ENCODE measurements at places on chromosomes 6 and 20.
A peak's percentile ranks its signal among the peaks of the same experiment; 100 is the strongest.

DNA sequence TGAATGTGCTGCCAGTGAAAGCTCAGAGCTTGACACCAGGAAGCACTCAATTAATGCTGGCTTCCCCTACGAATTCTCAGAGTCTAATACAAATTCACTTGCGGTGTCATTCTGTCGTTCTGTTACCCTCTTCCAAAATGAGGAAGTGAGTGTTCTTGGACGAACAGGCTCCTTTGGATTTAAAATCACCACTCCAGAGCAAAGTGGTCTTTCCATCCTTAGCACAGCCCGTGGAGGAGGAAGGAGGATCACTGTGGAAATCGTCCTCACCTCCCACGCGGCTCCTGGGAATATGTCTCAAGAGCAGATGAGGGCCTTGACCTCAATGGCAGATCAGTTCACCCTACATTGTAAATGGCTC is 41.7 kb downstream of the RIOK1 start:
- no peak for DNase-seq

DNA sequence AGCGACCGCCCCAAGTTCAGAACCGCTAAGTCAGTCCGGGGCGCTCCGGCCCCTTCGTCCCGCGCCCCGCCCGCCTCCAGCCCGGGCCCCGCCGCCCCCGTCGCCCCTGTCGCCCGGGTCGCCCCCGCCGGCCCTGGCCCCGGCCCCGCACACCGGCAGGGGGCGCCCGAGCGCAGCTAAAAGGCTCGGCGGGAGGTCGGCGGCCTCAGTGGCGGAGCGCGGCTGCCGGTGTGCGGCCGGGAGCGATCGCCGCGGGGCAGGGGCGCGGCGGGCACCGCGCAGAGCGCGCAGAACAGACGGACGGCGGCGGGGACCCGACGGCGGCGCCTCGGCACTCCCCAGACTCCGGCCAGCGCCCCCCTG is at the start of gene FNDC1:
FNDC1 (plus strand) TSS at position 208 of the 363 bp plus-strand sequence. CDS start 197 bp downstream, outside the sequence.
- DNase-seq = peak; percentile 35

DNA sequence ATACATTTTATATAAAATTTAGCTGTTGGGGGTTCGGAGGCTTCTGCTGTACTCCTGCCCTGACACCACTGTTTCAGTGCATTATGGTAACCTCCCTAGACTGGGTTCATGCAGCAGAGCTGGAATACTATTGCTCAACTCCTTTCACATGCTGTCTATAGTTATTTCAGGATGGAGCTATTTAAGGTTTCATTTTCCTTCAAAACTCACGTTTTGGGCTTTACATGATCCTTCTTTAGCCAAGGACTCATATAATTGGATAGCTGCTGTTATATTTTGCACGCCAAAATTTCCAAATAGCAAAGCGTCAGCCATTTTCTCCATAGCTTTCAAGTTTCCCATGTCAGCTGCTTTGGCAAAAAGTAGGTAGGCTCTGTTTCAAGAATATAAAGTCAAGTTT is 76.8 kb downstream of the SEL1L2 start:
- no peak for DNase-seq

GRCh38 chr20:46551522-46552381 is 1.3 kb upstream of the OCSTAMP start:
- no peak for DNase-seq

- DNase-seq = no peak
These were observed 3.9 kb downstream of the NOL4L start for GRCh38 chr20:32580970-32581838.

GRCh38 chr20:33993576-33994221 is at the start of gene RALY:
Gene RALY, plus strand, starts transcription at chr20:33993911. Its CDS starts 78,164 bp downstream, at chr20:34072075.
- DNase-seq = peak; percentile 93

GRCh38 chr20:21323640-21324039 is 20.5 kb downstream of the XRN2 start:
- DNase-seq = no peak

DNA sequence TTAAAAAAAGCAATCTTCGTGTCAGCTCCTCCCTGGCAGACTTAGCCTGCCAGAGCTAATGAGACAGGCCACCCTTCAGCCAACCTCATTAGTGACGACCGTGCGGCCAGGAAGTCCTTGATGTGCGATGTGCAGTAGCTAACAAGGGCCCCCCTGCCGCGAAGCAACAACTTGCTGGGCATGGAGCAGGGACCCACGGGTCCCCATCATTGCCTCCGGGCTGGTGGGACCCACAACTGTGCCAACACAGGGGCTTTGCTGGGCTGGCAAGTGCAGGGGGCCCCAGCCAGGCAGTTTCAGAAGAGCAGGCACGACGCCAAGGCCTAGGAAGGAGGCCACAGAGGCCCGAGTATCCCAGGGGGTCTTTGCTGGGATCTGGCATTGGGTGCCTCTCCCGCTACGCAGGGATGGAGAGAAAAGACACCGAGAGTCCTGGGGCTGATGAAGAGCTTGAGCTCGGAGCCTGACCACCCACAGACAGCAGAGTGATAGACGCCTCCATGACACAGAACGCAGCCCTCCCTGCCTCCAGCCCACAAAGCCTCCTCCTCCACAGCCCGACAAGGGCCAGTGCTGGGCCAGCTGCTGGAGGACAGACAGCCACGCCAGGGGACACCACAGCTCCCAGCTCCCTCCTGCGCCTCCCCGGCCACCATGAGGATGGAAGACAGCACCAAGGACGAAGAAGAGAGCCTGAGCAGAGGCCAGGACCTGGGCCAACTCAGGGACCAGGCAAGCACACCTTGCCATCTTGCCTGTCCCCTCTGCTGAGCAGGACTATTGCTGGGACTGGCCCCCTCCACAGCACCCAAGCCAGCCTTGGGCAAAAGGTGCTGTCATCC is 96.6 kb downstream of the YTHDF1 start:
- no peak for DNase-seq

- no peak for DNase-seq
These were observed 86.1 kb upstream of the EYA2 start for GRCh38 chr20:46808565-46808964.

DNA sequence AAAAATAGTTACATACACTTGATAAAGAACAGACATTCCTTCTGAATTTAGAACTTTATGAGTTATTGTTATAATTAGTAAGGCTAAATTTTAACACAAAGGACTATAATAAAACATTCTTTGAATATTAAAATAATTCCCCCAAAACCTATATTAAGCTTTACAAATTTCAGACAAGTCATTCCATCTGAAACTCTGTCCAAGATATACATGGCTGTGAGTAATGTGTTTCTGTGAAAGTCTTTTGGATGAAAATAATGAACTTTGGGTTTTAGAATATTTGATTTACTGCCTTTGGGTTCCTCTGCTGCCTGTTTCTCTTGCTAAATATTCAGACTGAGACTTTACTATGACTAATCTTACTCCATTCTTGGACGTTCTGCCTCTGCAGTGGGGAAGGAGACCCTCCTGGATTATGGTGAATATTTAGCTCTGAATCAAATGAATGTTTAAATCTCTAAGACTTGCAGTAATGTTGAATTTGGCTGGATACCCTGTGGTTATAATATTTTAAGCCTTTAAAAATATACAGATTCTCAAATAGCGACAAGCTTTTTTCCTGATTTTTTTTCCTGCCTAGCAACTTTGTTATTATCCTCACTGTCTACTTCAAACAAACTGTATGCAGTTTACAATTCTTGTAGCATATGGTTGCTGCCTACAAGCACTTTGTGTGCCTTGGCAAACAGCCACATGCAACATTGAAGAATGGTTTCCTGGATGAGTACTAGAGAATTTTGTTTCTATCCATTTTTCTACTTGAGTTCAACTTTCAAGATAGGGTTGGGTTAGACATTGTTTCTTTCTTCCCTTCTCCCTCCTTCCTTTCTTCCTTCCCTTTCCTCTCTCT is 51.4 kb downstream of the TXLNB start:
- no peak for DNase-seq

- no peak for DNase-seq
These were observed 71.3 kb downstream of the MKKS start for GRCh38 chr20:10362674-10363073.

GRCh38 chr6:137927777-137928218 is 60.7 kb downstream of the TNFAIP3 start:
- peak; percentile 29 for DNase-seq

DNA sequence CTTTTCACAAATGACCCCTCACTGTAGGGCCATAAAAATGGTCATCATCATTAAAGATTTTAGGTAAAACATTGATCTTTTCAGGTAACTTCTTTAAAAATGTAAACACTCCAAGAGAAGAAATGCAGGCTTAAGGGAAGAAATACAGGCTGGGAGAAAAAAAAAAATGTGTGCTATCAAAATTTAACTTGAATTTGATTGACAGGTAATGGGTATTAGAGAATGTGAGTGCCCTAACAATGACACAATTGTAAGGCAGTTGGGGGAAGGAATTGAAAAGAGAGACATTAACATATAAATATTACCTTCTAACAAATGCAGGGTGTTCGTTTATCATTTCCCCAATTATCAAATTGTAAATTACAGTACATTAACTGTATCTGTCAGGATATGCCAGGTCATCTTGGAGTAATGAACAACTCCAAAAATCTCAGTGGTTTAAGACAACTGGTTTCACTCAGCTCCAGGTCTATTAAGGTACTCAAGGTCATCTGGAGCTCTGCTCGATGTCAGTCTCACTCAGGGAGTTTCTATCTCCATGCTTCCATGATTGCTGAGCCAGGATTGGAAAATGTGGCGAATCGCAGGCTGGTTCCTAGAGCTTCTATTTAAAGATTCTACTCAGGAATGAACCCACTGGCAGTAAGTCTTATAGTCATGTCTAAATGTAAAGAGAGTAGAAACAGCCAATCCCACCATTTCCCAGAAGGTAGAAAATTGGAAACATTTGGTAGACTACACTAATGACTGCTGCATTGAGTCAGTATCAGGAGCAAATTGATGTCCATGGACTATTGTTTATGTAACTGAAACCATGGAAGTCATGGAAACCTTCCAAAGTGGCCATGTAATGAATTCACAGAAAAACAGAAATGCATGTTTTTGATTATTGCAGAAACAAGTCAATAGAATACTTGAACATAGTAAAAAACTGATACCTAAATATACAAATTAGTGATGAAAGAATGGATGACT is 55.6 kb downstream of the FRK start:
- DNase-seq = no peak

DNA sequence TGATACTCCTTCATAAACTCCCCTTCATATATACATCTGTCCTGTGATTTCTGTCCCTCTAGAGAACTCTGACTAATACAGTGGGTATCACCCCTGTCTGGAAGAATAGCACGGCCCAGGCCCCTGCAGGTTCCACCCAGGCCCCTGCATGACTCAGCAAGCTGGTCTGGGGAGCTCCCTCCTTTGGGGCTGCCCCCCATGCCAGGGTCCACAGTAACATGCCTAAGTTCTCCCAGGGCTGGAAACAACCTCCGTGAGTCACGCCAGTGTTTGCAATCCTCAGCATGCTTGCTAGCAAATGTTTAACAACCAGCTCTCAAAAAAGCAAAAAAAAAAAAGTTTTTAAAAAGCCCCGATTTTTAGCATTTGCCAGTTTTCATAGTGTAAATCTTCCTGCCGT is 134.3 kb upstream of the CDH4 start:
- no peak for DNase-seq

DNA sequence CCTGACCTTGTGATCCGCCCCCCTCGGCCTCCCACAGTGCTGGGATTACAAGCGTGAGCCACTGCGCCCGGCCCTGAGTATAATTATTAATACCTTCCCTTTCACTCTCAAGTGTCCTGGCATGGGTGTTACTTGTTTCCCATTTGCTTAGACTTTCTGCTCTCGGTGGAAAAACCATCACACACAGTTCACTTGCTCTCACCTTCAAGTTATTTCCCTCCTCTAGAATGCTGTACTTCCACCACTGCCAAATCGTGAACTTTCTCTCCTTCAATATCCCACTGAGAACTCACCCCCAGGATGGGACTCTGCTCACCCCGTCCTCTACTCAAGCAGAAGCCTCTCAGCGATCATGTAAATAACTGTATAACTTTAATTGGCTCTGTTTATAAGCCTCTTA is 4.6 kb upstream of the HIVEP1 start:
- DNase-seq = no peak

- DNase-seq = no peak
These were observed 9.7 kb upstream of the QKI start for GRCh38 chr6:163404825-163405265.

- no peak for DNase-seq
These were observed 18.4 kb upstream of the IFNGR1 start for GRCh38 chr6:137237413-137238170.

- DNase-seq = no peak
These were observed 656 bp downstream of the RTEL1 start for GRCh38 chr20:63658749-63659187.

DNA sequence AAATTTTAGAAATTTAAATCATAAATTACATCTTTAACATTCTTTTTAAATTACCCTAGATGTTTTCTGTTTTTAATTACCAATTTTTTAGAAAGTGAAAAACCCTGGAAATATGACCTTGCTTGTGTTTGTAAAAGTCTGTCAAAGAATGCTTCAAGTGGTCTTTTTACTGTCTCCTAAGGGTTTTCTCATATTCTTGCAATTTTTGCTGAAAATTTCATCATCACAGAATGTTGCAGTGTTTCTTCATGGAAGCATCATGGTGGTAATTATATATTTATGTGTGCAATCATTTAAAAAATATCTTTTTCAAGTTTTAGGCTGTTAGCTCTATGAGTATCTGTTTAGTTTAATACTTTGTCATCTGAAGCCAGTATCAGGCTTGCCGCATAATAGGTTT is 178.2 kb downstream of the HDGFL1 start:
- DNase-seq = no peak

DNA sequence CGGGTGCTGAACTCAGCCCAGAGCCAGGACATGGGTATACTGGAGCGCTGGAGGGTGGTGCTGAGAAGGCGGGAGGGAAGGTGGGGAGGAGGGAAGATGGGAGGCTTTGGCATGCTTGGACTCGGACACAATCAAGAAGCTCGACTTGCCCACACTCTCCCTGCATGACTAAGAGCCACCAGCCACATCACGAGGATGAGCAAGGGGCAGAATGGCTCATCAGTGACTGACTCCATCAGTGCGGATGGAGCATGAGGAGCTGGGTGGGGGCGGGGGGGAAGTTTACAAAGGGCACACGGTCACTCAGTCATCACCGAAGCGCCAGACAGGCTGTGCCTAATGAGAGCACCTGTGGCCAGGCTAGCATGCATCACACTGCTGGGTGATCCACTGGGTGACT is 222.8 kb downstream of the KIF16B start:
- DNase-seq = no peak

GRCh38 chr6:89763550-89763949 is 56.0 kb downstream of the MDN1 start:
- no peak for DNase-seq

DNA sequence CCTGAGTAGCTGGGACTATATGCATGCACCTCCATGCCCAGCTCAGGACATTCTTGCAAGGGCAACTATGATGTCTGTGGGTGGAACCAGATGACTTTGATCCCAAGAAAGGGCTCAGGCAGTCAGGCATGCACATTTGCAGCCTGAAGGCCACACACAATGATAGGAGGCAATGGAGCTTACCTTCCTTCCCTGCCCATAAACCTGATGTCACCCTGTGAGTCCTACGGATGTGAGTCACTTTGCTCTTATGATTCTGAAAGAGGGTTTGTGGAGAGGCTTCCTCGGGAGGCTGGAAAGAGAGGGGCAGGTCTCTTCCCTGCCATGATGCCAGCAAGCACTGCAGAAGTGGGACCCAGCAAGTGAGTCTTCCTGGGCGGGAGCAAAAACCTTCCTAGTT is 202.4 kb downstream of the LY86 start:
- DNase-seq = no peak
